Heart left ventricle (tissue), 16 donors: ENCODE measurements at places on chromosomes 12 and 14. TPM values are rescaled to one million over a fixed set of nuclear protein-coding genes. Genes with fewer than 3 reads are reported as not detected.

SLC11A2 gene
- 18.6 TPM for polyA plus RNA-seq

SERPINA12 gene
- not detected for polyA plus RNA-seq

NEDD1 gene
- 10.1 TPM for polyA plus RNA-seq

DNA sequence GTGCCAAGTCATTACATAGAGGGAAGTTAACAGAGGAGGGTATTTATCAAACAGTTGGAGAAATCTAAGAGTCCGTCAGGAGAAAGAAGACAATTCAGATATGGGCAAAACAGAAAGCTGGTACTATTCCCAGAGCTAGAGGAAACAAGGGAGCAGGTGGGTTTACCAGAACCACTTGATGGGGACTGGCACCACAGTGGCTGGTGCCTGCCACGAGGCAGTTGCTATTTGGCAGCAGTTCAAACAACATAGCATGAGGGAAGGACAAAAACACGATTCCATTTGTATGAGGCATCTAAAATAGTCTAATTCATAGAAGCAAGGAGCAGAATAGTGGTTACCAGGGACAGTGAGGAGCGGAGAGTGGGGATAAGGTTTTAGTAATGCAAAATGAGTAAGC lies 24.6 kb upstream of the KLRD1 start:
- no peak for DNase-seq
